ENCODE measurements at places on chromosomes 5 and 9.

- no peak for DNase-seq
These were observed 36.3 kb upstream of the KCNN2 start for GRCh38 chr5:114325541-114325940.

- no peak for DNase-seq
These were observed 1033.5 kb downstream of the EFNA5 start for GRCh38 chr5:106637275-106637674.

DNA sequence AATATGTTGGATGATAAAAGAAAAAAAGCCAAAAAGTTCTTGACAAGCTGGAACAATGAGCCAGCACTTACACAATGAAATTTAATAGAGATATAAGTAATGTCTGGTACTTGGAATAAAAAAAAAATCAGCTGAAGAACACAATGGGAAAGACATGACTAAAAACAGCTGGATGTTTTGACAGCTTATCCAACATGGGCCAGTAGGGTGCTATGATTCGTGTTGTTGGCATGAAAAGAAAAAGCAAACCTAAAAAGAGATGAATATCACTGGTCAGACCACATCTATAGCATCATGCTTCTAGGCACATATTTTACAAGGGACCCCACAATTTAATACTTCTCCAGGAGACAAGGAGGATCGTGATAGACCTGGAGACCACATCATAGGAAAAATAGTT is 175.3 kb downstream of the ARL15 start:
- no peak for DNase-seq

GRCh38 chr5:67291066-67291465 is 94.5 kb upstream of the CD180 start:
- DNase-seq, result no peak
